ENCODE measurements at places on chromosomes 5 and 9.

DNA sequence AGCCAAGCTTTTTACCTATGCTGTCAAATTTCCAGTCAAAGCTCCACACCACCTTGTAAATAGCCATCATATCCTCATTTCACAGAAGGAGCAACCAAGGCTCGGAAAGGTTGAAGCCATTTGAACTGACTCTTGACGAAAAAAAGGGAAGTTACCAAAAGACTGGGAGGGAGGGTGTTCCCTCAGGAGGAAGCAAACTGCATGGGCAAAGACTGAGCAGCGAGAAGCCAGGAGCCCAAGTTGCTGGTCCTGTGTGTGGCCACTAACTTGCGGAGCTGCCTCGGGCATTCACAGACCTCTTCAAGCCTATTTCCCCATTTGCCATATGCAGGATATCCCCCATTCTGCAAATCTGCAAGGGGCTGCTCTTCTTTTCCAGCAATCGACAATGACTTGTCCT is 37.4 kb downstream of the TTLL11 start:
- no peak for DNase-seq

DNA sequence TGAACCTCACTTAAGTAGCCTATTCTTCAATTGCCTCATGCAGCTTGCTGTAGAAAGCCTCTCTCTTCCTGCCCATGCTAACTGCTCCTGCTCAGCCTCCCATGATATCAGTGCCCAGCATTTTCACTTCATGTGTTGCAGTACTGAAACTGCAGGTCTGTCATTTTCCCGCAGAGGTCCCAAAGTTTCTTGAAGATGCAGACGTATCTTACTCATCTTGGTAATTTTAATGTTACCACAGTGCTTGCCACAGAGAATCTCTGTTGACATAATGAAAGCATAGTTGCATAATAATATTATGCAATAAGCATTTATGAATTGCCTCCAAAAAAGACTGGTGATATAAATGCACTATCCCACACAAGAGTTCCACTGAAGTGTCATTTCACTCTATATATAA is 561.1 kb upstream of the DAP start:
- no peak for DNase-seq

GRCh38 chr9:847505-847904 is 6.0 kb downstream of the DMRT1 start:
- DNase-seq = no peak

- DNase-seq = no peak
Measured at GRCh38 chr9:109031241-109031640, 17.9 kb upstream of the CTNNAL1 start.

- peak; percentile 3 for DNase-seq
Measured at GRCh38 chr9:2630158-2630557, 8.6 kb downstream of the VLDLR start.

DNA sequence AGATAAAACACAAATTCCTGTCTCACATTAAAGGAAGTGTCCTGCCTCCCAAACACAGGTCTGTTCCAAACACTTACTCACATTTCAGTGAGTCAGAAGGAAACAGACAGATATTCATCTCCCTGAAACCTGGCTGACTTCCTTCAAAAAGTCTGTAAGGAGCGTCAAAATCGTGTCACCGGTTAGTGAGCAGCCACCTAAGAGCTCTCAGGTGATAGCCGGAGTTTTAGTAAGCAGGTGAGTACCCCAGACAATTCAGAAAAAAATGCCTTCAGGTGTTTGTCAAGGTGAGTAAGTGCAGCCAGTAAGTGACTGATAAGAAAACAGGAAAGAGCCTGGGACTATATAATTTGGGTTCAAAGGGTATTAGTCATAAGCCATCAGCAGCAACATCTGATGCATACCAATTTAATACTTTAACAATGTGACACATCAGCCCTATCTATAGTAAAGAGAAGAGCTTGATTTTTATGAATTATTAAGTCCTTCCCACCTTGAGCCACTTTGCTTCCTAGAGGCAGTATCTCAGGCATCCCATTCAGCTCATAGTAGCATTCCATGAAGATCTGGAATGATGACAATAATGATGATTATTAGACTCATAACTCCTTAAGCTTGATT is 1.3 kb upstream of the ITGA2 start:
- DNase-seq = no peak

DNA sequence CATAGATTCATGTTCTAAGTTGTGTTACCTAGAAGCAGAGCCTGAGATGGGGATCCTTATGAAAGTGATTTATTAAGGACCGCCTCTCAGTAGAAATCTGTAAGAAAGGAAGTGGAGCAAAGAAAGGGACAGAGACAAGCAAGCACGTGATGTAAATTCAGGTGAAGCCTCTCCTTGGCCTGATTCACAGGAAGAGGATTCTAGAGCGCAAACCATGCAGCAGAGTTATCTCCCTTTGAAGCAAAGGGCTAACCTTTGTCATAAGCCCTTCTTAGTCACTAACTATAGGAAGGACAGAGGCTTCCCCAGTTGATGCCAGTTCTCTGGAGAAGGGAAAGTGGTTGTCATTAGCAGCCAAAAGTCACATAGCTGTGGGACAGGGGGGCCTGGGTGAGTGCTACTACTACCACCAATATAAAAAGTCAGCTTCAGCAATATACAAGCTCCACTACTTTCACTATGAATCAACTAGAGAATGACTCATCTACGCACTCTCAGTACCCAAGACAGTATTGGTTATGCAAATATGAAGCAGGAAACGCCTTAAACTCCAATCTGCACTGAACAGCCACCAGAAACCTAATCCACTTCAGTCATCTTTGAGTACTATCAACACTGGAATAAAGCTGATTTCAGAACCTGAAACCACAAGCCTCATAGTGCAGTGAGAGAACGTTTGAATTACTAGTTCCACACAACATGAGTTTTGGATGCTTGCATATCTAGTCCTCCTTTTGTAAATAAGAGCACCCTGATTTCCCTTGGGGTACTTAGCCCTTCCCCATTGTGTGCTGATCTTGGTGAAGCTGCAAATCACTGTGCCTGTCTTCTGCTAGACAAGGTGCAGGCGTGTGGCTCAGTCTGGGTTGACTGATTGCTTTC is 162.7 kb downstream of the ZNF608 start:
- DNase-seq = no peak

- no peak for DNase-seq
Measured at GRCh38 chr5:142654578-142655058, 31.3 kb downstream of the FGF1 start.

- no peak for DNase-seq
Measured at GRCh38 chr5:107805166-107805565, 134.4 kb upstream of the EFNA5 start.

All from left kidney (tissue), 8 donors.